ENCODE measurements at places on chromosomes 3 and 15.

- no peak for DNase-seq
Measured at GRCh38 chr3:71168880-71169411, 414.6 kb downstream of the FOXP1 start.

- DNase-seq = peak; percentile 76
Measured at GRCh38 chr3:36893137-36893557, 51.7 kb downstream of the TRANK1 start.

- DNase-seq = no peak
Measured at GRCh38 chr3:173617490-173617889, 219.9 kb downstream of the NLGN1 start.

GRCh38 chr3:13070391-13071070 lies 2.7 kb downstream of the IQSEC1 start:
- no peak for DNase-seq

GRCh38 chr15:63157891-63158431 lies 684 bp upstream of the RPS27L start:
- peak; percentile 73 for DNase-seq

DNA sequence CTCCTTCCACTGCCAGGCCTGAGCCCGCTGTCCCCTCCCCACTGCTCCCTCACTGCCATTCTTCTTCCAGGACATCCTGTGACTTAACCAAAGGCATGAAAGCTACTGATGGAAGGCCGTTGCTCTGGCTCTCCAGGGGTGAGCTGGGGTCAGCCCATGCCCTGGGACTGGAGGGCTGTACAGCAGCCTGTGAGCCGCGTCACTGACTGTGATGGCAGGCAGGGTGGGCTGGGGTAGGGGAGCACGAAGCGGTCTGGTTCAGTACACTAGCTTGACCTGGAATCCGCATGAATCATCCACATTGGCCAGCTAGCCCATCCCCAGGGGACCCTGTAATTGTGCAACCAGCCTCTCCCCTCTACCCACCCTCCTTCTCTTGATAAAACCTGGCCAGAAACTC lies 30.8 kb downstream of the CORO2B start:
- no peak for DNase-seq

DNA sequence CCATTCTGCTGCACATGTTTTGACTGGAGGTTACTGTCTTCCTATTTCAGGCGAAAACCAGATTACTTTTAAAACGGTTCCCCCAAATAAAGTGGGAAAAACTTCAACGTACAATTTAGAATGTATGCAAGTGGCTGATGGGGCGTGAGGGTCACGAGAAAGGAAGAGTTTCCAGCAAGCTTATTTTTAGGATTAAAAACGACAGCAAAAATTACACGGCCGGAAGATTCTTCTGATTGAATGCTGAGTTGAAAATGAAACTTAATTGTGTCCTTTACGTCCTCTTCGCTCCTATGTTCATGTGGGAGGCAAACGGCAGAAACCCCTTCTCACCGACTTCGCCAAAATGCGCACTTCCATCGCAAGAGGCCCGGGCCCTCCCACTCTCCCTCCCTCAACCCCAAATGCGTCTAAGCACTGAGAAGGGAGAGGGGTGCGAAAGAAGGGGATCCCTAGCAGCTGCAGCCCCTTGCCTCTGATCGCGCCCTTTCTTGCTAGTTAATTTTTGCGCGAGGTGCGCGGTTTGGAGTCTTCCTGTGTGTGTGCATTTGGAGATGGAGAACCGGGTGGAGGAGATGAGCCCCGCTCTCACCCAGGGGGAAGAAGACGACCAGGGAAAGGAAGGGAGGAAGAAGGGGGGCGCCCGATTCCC lies 656 bp downstream of the CD47 start:
- peak; percentile 73 for DNase-seq

GRCh38 chr3:108588601-108589000 lies 637 bp downstream of the CIP2A start:
- peak; percentile 35 for DNase-seq

GRCh38 chr15:82890338-82890994 lies 62.1 kb downstream of the HOMER2 start:
- no peak for DNase-seq

- DNase-seq = no peak
Measured at GRCh38 chr15:36323615-36324014, 255.8 kb upstream of the CDIN1 start.

DNA sequence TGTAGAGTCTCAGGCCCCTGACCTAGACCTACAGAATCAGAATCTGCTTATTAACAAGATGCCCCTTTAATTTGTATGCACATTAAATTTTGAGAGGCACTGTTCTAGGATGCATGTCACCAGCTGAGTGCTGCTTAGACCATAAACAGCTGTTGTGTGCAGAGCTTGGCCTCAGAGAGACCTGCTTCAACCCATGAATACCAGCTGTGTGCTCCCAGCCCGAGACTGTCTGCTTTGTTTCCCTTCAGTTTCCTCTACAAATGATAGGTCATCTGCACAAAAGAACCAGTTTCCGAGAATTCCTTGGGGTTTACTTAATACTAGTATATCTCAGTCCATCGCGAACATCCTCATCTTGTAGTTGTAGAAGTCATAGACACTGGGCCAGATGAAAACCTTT lies 158.5 kb upstream of the PFN2 start:
- no peak for DNase-seq

GRCh38 chr3:189981668-189982067 lies 139.0 kb downstream of the P3H2 start:
- DNase-seq = no peak

DNA sequence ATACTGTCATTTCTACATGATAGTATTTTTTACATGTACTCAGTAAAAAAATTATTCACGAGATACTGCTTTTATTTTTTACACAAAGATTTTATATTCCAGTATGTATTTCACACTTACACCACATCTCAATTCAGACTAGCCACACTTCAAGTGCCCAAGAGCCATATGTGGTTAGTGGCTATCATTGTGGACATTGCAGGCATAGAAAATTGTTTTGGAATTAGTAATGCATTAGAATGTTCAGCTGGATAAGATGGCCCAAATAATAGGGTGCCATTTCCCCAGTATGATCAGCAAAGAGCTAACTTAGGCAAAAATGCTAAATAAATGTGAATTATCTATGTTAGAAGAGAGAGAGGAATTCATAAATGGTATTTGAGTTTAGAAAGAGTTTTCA lies 203.8 kb upstream of the MCTP2 start:
- DNase-seq = no peak

DNA sequence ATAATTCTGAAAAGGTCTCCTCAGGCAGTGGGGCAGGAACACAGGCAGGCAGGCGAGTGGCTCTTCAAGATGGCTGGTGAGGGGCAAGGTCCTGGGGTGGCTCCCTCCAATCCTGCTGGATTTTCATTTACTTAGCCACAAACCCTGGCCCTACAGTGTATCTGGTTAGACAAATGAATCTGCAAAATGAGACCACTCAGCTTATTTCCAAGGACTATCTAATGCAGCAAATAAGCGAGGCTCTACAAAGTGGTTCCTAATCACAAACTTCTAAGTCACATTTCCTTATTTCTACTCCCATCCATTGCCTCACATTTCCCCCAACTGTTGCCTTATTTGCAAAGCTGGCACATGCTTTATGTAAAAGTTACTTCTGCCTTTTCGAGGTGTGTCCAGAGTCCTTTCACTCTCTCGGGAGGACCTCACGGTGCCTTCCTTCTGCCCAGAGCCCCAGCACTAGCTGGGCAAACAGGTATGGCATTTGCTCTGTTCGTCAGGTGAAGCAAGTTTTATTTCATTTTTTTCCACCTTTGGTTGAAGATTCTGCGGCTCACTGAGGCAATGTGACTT lies 40.5 kb downstream of the CCDC12 start:
- DNase-seq = no peak

DNA sequence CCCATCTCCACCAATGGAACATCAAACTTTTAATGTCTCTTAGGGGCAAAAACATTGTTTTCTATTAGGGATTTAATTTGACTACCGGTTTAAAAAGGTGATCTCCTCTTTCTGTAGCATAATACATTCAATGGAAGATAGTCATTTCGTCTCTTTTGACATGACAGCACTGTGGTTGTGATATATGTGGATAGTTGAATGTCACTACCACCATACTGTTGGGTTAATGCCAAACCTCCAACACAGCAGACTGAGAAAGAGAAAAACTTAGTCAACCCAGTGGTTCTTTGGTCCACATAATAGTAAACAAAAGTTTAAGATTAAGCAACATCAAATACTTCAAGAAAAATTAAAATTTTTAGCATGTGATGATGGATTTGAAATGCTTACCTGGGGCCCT lies 530.4 kb downstream of the AGBL1 start:
- no peak for DNase-seq

DNA sequence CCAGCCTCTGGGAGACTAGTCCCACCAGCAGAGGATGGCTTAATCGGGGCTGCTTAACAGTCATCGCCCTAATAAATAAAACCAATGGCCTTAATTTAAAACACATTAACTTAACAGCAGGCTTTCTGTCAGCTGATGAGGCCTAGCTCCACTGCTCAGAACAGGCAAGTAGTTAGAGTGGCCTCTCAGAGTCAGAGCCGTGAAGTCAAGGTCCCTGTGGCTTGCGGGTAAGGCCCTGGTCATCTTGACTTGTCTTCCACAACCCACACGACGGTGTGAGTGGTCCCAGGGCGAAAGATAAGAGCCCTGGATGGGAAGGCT lies 11.8 kb downstream of the XXYLT1 start:
- no peak for DNase-seq

All from erythroblast (primary cell).